ENCODE measurements at places on chromosomes 4 and X.

GRCh38 chr4:58261526-58261925 is 1151.3 kb upstream of the IGFBP7 start:
- DNase-seq = no peak

DNA sequence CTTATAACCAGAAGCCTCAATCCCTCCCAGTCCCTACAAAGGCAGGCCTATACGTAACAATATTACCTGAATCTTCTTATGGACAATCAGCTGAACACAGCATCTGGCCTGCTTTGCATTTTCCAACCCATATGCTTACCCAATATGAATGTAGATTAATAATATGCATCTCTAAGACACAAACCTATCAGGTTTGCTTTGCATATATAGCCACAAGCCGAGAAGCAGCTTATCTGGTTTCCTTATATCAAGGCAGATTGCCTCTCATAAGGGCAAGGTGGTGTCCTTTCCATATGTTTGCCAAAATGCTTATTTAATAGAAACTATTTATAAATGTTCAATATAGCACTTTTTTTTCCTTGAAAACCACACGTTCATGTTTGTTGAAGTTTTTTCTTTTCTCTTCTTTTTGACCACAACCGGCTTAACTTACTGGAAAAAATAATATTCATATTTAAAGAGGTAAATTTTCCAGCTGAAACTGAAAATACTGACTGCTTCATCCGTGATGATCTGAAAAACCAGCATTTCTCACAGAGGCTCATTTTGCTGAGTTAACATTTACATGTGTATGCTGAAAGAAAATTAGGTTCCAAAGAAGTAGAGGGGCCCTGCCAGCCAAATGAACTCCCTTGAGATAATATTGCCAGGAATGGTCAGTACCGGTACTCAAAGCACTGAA is 3.8 kb downstream of the IL21 start:
- DNase-seq = no peak

DNA sequence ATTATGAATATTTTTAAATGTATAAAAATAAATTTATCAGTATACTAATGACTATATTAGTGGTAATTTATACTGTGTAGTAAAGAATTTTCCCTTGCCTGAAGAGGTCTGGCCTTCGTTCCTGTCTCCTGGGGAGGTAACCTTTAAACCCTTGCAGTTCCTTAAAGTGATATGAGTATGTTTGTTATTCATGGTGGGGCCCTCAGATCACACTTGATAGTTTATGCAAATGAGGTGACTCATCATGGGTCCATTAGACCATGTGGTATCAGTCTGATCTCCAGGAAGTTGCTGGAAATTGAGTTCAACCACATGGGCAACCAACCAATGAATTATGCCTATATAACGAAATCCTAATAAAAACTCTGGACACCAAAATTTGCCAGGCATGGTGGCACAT is 904.1 kb downstream of the RPA4 start:
- DNase-seq = no peak

DNA sequence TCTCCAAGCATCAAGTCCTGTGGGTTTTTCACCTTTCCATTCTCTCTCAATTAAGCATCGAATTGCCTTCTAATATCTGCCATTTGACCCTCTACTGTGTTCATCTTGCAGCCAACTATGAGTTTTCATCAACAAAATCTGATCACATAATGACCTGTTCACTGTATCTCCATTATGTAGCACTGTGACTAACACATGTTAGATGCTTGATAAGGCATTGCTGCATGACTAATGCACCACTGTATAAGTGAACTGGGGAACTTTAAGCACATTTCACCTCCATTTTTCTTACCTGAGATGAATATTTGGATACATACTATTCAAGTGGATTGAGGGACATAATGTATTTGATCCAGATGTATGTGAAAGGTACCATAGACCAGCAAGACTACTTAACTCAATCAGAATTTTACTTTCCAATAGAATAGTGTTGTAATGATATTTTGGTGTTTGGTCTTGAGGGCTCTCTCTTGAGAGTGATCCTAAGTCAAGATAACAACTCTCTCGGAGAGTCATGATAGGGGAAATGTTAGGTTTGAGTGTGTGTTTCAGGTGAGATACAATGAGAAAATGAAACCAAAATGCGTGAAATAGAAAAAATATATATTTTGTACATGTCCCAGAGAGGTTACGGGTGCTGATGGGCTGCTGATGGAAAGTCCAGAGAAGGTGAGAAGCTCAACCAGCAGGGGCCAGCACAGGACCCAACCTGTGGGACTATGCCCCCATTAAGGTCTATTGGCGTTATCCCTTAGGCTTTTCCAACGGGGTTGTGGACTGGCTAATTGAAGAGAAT is 60.2 kb upstream of the HS3ST1 start:
- no peak for DNase-seq

Measured in nephron progenitor cell (in vitro differentiated cells).